ENCODE measurements at places on chromosomes 2 and 18. TPM values are rescaled to one million over a fixed set of nuclear protein-coding genes. Genes with fewer than 3 reads are reported as not detected.
A peak's percentile ranks its signal among the peaks of the same experiment; 100 is the strongest.

The CIB4 gene
- polyA plus RNA-seq, result 0.27 TPM

The VSNL1 gene
- 355 TPM for polyA plus RNA-seq

GRCh38 chr2:232142049-232142448 is 180.5 kb downstream of the DIS3L2 start:
- no peaks in the 10 kb centered on the region for H3K4me1 ChIP-seq
- H3K27me3 ChIP-seq, result no peaks in the 10 kb centered on the region
- H3K4me3 ChIP-seq, result no peak overlapping the region
- peak; percentile 17 for DNase-seq
- no peak overlapping the region for H3K27ac ChIP-seq

DNA sequence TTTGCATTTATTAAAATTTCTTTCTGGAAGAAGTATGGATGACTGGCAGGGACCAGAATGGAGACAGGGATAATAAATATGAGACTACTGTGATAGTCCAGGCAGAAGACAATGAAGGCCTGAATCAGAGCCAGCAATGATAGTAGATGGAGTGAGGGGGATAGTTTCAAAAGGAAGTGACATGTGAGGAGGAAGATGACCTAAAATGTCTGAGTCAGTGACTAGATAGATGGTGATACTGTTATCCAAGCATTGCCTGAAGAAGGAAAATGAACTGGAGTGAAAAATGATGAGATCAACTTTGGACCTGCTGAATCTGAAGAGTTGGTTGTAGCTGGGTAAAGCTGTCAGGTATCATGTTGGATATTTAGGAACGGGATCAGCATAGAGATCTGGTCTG is 158.3 kb upstream of the KLF7 start:
- H3K4me3 ChIP-seq, result no peak overlapping the region
- H3K36me3 ChIP-seq, result no peaks in the 10 kb centered on the region
- no peaks in the 10 kb centered on the region for H3K4me1 ChIP-seq
- no peak for DNase-seq
- no peaks in the 10 kb centered on the region for H3K27me3 ChIP-seq

DNA sequence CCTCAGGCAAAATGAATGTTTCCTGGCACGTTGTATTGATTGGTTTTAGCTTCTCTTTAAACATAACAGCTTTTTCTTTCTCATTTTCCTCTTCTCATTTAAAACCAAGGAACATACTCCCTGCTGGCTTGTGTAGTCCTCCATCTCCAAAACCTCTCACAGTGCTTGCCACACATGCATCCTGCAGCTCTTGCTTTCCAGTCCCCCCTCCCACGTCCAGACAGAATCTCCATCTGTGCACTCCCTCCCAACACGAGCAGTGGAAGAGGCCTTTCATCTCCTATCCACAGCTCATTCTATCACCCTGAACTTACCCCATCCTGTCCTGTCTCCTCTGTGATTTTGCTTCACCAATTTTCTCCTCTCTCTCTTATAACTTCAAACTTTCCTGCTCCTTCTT is 99.6 kb upstream of the THSD7B start:
- H3K36me3 ChIP-seq, result no peaks in the 10 kb centered on the region
- H3K4me1 ChIP-seq, result no peaks in the 10 kb centered on the region
- no peak overlapping the region for H3K27ac ChIP-seq
- DNase-seq, result no peak
- H3K4me3 ChIP-seq, result no peak overlapping the region

- H3K27ac ChIP-seq, result no peak overlapping the region
- H3K4me3 ChIP-seq, result no peak overlapping the region
- H3K36me3 ChIP-seq, result no peaks in the 10 kb centered on the region
- DNase-seq, result no peak
- no peaks in the 10 kb centered on the region for H3K27me3 ChIP-seq
- H3K4me1 ChIP-seq, result peaks cover 10% of the 10 kb centered on the region
Measured at GRCh38 chr2:16755442-16755841, 89.8 kb upstream of the CYRIA start.

- DNase-seq, result no peak
- peaks cover 68% of the 10 kb centered on the region for H3K4me1 ChIP-seq
- peaks cover 6% of the 10 kb centered on the region for H3K27me3 ChIP-seq
- peak overlapping the region; percentile 40 for H3K4me3 ChIP-seq
Measured at GRCh38 chr18:37393221-37393827, 172.3 kb downstream of the CELF4 start.

GRCh38 chr18:50857694-50858093 is 21.2 kb upstream of the ME2 start:
- H3K27me3 ChIP-seq, result no peaks in the 10 kb centered on the region
- no peaks in the 10 kb centered on the region for H3K4me1 ChIP-seq
- no peak overlapping the region for H3K27ac ChIP-seq

- no peaks in the 10 kb centered on the region for H3K4me1 ChIP-seq
- H3K27ac ChIP-seq, result no peak overlapping the region
- DNase-seq, result no peak
- H3K4me3 ChIP-seq, result no peak overlapping the region
- no peaks in the 10 kb centered on the region for H3K36me3 ChIP-seq
Measured at GRCh38 chr18:38496222-38496793, 930.7 kb upstream of the CELF4 start.

DNA sequence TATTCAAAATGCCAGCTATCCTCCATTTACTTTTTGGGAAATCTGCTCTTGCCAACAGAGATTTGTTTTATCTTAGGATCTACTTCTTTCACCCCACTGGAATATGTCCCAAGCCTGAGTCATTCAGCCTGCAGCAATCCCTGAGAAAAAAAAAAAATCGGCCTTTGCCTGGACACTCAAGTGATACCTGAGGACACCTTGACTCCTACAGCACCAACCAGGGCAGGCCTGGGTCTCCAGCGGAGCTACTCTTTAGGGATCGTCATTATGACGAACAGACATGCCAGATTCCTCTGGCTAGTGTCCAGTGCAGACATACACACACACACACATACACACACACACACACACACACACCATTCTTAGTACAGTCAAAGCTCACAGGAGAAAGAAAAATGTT is 2.2 kb upstream of the UGT1A6 start:
- H3K27me3 ChIP-seq, result no peaks in the 10 kb centered on the region
- no peak overlapping the region for H3K4me3 ChIP-seq
- no peaks in the 10 kb centered on the region for H3K36me3 ChIP-seq
- H3K27ac ChIP-seq, result no peak overlapping the region

DNA sequence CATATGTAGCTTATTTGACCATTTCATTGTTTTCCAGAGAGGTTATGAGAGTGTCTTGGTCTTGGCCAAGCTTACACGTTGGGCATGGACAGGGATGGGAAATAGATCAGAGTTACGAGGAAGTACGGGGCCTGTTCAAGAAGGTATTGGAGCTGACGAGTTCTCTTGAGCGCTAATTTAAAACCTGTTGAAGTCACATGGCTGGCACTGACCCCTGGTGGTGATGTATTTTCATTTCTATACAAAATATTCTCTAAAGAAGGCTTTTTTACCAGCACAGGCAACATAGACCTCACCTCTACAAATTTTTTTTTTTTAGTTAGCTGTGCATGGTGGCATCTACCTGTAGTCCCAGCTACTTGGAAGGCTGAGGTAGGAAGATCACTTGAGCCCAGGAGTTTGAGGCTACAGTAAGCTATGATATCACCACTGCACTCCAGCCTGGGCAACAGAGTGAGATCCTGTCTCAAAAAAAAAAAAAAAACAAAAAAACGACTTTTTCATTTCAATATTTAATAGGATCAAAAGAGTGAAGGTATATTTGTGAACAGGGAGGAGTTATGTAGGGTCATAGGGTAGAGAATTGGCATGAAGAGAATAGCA is 19.6 kb downstream of the UGP2 start:
- H3K27me3 ChIP-seq, result no peaks in the 10 kb centered on the region
- no peaks in the 10 kb centered on the region for H3K4me1 ChIP-seq
- no peak overlapping the region for H3K27ac ChIP-seq
- DNase-seq, result no peak
- H3K4me3 ChIP-seq, result no peak overlapping the region
- H3K36me3 ChIP-seq, result peaks cover 8% of the 10 kb centered on the region

DNA sequence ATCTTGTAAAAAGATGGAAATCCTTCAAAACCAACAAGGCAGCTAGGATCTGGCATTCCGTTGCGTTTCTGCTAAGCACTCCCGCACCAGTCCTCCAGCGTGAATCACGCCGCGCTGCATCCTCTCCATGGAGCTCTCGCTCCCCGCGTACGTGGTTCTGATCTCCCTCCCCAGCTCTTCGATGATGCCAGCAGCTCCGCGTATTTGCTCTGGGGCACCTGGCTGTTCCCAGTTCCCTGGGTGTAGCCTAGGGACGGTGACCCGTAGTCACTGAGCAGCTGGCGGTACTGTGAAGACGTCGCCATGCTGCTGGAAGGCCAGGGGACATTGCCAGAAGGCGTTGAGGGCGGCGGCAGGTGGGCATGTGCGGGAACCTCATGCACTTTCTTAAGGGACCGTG is 407.5 kb downstream of the RNF144A start:
- no peaks in the 10 kb centered on the region for H3K27me3 ChIP-seq
- H3K4me1 ChIP-seq, result peaks cover 8% of the 10 kb centered on the region
- no peak for DNase-seq
- no peaks in the 10 kb centered on the region for H3K36me3 ChIP-seq

DNA sequence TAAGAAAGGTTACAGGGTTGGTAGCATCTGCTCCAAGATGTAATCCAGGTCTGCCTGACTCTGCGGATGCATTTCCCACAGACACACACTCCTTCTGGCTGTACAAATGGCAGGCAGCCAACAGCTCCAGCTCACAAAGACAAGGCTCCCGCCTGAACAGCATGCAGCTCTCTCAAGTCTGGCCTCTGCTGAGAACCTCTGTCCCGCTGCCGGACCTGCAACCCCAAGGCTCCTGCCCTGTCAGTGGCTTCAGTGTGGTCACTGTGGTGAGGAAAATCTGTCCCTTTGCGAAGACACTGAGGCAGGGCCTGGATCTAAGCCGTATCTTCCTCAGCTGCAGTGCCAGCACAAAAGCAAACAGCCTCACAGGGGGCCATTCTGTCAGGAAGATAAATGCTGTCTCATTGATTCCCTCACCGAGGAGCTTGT is 469.3 kb upstream of the MEX3C start:
- peak; percentile 72 for DNase-seq
- peaks cover 9% of the 10 kb centered on the region for H3K4me1 ChIP-seq
- peak overlapping the region; percentile 21 for H3K27ac ChIP-seq

DNA sequence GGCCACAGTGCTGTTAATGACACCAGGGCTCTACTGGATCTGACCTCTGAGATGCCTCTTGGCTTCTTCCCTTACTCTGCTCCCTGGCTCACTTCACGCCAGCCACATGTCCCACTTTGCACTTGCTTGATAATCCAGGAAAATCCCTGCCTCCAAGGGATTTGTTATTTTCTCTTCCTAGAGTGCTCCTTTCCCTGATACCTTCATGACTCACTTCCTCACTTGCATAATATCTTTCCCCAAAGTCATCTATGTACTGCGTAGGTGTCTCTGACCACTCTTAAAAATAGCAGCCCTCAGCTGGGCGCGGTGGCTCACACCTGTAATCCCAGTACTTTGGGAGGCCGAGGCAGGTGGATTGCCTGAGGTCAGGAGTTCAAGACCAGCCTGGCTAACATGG is 572.3 kb downstream of the PLCL1 start:
- no peak overlapping the region for H3K4me3 ChIP-seq
- DNase-seq, result no peak
- H3K27me3 ChIP-seq, result no peaks in the 10 kb centered on the region
- no peaks in the 10 kb centered on the region for H3K4me1 ChIP-seq
- no peak overlapping the region for H3K27ac ChIP-seq
- no peaks in the 10 kb centered on the region for H3K36me3 ChIP-seq

All from spinal cord (tissue), 10 donors.